ENCODE measurements at places on chromosomes 7 and 10.

GRCh38 chr7:154575497-154575896 is 427.4 kb downstream of the PAXIP1 start:
- DNase-seq: no peak

- DNase-seq: no peak
Measured at GRCh38 chr7:112001091-112001826, 204.9 kb downstream of the DOCK4 start.

DNA sequence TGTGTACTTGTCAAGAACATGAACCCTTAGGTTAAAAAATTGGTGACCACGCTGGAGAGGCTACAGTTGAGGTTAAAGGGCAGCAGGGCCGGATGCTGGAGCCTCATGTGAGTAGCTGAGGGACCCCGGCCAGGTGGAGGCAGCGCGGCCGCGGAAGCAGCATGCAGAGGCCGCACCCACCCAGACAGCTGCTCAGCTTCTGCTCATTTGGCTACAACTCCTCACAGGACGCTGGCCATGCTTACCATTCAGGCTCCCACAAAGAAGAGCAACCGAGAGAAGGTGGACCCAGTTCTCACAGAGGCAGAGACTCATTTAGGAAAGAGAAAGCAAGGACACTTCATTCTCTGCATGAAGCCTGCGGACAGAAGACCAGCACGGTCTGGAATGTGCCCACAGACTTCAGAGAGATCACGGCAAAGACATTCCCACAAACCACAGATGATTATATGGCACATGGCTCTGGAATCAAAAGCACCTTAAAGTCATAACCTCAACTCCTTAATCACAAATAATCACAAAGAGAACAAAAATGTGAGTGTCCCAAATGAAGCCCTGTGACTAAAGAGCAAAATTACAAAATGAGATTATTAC is 94.4 kb downstream of the VOPP1 start:
- no peak for DNase-seq

- DNase-seq: no peak
Measured at GRCh38 chr10:126108693-126109092, 212.3 kb downstream of the FANK1 start.

DNA sequence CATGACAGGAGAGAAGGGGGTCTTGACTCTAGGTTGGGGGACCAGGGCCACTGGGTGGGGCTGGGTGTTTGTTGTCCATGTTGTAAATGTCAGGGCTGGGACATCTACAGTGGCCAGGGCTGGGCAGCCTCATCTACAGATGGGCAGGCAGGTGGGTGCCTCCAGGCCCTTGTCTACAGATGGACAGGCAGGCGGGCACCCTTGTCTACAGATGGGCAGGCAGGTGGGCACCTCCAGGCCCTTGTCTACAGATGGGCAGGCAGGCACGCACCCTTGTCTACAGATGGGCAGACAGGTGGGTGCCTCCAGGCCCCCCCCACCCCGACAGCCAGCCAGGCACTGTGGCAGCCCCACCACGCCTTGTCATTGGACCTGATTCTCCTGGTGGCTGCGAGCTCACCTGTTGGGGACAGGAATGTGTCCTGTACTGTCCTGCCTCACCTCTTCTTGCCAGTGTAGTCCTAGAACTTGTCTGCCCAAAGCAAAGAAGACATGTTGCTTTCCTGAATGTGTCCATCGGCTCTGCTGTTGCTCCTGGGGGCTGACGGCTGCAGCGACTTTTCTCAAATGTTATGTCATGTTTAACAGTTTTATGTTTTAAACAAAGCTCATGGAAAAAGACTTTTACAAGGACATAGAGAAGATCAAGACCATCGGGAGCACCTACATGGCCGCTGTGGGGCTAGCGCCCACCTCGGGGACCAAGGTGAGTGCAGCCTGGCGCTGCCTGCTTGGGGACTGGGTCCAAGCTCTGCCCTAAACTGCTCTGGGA is 129.9 kb downstream of the ADCY1 start:
- DNase-seq: peak; percentile 27

DNA sequence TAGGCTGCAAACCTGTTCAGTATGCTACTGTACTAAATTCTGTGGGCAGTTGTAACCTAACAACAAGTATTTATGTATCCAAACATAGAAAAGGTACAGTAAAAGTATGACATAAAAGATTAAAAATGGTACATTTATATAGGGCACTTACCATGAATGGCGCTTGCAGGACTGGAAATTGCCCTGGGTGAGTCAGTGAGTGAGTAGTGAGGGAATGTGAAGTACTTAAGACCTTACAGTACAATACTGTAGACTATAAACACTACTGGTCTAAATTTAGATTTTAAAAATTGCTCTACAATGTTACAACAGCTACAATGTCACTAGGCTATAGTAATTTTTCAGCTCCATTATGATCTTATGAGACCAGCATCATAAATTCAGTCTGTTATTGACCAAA is 146.0 kb upstream of the GNAI1 start:
- DNase-seq: no peak

DNA sequence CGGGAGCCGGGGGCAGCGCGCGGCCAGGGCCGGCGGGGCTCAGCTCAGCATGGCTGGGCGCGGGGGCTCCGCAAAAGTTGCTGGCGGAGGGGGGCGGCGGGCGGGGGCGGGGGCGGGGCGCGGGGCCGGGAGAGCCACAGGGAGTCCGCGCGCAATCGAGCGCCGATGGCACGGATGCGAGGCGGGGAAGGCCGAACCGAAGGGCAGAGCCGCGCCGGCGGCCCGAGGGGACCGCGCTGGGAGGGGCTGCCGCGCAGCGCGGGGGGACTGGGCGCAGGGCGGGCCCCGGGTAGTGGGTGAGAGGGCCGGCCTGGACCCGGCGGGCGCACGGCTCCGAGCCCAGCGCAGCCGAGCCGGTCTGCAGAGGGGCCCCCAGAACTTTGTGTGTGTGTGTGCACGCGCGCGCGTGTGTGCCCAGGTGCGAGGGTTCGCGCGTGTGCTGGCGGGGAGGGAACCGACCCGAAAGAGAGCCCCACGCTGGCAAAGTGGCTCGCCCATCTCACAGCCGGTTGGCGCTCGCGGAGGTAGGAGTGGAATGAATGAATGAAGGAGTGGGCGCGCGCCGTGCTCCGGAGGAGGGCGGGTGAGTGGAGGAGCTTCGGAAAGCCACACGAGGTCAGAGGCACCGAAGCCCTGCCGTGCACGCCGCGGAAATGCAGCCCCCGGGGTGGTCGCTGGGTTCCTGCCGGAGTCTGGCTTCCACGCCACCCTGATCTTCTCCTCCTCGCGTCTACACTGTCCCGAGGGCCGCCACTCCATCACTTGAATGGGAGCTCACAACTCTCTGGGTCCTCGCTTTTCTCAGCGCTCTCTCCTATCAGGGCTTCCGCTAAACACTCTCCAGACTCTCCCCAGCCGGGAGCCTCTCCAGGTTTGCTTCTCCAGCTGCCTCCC is at the start of gene HIPK2:
TSS of gene HIPK2 (minus strand) at position 51 of the 894 bp plus-strand sequence. CDS start 375 bp downstream, outside the sequence.
- DNase-seq: peak; percentile 81

DNA sequence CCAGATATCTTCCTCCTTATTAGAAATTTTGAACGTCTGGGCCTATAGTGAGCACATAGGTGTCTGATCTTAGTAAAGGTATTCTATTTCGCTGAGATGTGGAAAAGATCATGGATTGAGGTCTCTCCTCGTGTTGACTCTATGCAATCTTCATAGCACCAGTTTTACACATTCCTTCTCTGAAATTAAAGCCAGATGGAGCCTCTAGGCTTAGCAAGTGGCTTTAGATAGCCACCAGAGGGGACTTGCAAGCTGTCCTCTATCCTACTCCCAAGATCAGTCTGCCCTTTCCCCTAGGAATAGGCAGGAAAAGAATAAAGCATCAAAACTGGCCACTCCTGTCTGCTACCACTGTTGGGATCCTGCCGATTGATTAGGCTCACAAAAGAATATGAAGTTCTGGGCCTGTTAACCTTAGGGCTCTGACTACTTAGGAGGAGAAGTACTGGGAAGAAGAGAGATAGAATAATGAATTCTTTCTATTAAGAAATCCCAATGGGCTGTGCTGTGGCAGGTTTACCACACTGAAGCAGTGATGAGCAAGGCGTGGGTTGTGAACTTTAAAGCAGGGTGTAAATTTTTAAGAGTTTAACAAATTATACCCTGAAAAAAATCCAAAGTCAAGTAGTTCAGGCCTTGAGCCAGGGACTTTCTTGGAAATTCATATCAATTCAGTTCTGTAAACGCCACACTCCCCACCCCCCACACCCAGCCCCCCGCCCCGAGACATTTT is 2.2 kb upstream of the STRIP2 start:
- no peak for DNase-seq

- DNase-seq: no peak
Measured at GRCh38 chr7:141133646-141134045, 59.8 kb downstream of the TMEM178B start.

DNA sequence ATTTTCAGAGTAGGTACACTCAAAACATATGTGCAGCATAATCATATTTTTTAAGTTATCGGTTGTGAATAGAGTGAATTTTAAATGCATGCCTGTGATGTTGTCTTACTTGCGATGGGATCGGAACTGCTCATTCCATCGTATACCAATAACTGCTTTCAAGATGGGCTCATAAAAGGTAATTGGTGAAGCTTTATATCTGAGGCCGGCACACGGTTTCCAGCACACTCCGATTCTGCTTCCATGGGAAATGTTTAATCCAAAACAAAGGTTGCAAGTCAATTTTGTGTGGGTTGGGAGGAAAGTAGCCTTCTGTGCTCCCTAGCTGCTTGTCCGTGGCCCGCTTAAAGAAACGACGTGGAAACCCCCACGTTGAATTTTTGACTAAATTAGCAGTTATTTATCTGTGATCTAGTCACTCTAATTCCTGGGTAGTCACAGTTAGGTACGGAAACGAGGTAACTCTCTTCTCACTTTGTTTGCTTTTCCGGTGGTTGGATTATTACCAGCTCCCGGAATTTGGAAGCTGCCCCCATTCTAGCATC is 10.1 kb upstream of the CELF2 start:
- no peak for DNase-seq

DNA sequence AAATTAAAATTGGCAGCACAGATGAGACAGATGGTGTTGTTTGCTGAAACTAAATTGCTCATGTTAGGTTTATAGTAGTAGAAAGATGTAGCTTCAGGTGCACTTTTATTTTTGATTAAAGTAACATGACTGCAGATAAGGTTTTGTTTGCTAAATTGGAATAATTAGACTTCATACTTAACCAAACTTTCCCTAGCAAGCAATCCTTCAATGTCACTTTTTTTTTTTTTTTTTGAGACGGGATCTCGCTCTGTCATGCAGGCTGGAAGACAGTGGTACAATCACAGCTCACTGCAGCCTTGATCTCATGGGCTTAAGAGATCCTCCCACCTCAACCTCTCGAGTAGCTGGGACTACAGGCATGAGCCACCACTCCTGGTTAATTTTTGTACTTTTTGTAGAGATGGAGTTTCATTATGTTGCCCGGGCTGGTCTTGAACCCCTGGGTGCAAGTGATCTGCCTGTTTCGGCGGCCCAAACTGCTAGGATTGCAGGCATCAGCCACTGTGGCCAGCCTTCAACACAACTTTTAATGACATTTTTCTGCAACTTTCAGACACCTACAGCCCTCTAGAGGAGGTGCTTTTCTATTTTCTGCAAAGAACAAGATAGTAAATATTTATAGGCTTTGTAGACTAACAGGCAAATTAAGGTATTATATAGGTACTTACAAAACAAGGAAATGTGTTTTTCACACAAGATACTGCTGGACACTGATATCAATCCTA is 84.8 kb upstream of the CCNY start:
- no peak for DNase-seq

DNA sequence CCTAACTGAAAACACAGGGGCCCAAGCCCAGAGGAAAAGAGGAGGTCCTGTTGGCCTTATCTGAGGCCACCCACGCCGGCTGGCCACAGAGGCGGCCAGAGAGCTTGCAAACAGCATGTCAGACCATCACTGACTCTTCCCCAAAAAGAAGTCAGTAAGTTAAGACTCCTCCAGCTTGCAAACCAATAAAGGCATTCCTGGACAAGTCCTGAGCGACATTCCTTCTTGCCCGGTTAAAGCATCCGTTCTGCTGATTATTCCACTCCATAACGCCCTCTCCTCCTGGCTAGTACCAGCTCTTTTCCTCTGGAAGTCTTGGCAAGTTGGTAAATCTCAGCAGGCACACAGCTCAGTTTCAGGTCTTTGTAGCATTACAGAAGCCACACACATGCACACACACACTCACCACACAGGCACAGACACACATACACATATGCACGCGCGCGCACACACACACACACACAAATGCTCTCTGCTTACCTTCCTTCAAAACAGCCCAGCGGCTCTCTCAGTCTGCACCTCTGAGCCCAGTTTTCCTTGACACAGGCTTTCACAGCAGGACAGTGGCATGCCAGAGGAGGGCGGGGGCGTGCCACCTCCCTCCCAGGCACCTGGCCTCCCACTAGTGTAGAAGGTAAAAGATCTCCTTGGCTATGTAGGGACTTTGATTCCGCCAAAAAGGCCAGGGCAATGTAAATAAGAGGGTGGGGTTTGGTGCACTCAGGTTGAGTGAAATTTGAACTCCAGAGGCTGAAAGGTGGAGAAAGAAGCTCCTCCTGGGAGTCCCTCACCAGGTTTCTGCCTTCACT is 201.4 kb downstream of the TNS3 start:
- no peak for DNase-seq

- DNase-seq: no peak
Measured at GRCh38 chr10:25504838-25505237, 330.0 kb downstream of the GPR158 start.

GRCh38 chr7:154914308-154914995 is 88.5 kb downstream of the PAXIP1 start:
- DNase-seq: no peak

GRCh38 chr10:100890673-100891317 is 22.0 kb upstream of the SLF2 start:
- no peak for DNase-seq

Measured in adrenal gland (tissue), 19 donors.